ENCODE measurements at places on chromosomes 1 and 21.

- no peak for DNase-seq
Observed at GRCh38 chr1:192161976-192162375, 3.7 kb downstream of the RGS18 start.

DNA sequence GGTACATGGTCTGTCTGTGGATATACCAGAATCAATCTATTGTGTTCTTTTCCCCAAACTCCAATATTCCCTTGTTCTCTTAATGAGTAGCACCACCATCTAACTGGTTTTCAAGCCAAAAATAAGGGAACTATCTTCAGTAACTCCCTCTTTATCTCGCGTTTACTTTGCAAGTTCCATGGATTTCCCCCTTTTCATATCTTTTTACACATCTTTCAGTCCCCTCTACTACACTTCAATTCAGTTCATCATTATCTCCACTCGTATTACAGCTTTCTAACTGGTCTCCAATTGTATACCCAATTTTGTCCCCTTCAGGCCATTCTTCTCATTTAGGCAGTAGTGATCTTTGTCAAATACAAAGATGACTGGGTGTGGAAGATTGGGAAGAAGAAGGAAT, 4.1 kb upstream of the TMCO1 start:
- no peak for DNase-seq

DNA sequence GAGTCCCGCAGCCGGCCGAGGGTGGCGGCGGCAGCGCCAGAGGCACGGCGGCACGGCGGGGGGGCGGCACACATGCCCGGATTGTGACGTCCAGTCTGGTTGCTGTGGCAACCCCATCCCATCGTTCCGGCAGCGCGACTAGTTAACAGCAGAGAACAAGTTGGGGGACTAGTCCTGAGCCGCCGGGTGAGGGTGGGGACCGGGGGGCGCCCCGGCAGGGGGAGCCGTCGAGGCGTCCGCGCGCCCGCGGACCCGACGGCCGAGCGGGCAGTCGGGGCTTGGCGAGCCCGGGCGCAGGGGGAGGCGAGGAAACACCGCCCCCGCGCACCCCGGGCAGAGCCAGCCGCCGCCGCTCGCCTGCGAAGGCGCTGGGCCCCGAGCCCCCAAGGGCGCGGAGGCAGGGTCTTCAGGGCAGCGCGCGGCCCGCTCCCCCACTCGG, at the start of gene CHD5:
CHD5 (minus strand) TSS at position 54 of the 439 bp plus-strand sequence. CDS start 298 bp downstream, outside the sequence.
- no peak for DNase-seq

DNA sequence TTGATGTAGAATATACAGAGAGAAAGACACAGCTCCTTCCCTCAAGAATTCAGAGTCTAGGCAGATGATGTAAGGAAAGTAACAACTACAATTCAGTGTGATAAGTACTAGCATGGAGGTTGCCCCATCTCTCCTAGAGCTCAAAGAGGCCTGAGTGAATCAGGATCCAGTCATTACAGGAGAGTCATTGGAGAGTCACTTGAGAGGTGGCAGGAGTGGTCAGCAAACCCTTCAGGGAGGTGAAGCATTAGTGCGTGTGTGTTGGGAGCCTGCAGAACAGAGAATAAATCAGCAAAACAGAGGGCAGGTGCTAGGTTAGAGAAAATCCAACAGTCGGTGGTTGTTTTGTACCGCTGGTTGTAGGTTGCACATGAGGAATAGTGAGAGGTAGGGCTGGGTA, 46.1 kb downstream of the GRIK1 start:
- DNase-seq, result no peak

- no peak for DNase-seq
Observed at GRCh38 chr1:99133756-99134500, 129.3 kb upstream of the PLPPR5 start.

All from stimulated activated CD4-positive, alpha-beta T cell treated with anti-CD3 and anti-CD28 coated beads, Interleukin-12 subunit alpha, Interleukin-12 subunit beta, amount 100 ng/mL, for 24 hours (primary cell).